ENCODE measurements at places on chromosomes 7 and 10. TPM values are rescaled to one million over a fixed set of nuclear protein-coding genes. Genes with fewer than 3 reads are reported as not detected.

- no peak for DNase-seq
Observed at GRCh38 chr7:70660819-70661191, 471.1 kb upstream of the GALNT17 start.

GSAP gene
- 75.2 TPM for total RNA-seq

COX19 gene
- 9.1 TPM for total RNA-seq

DNA sequence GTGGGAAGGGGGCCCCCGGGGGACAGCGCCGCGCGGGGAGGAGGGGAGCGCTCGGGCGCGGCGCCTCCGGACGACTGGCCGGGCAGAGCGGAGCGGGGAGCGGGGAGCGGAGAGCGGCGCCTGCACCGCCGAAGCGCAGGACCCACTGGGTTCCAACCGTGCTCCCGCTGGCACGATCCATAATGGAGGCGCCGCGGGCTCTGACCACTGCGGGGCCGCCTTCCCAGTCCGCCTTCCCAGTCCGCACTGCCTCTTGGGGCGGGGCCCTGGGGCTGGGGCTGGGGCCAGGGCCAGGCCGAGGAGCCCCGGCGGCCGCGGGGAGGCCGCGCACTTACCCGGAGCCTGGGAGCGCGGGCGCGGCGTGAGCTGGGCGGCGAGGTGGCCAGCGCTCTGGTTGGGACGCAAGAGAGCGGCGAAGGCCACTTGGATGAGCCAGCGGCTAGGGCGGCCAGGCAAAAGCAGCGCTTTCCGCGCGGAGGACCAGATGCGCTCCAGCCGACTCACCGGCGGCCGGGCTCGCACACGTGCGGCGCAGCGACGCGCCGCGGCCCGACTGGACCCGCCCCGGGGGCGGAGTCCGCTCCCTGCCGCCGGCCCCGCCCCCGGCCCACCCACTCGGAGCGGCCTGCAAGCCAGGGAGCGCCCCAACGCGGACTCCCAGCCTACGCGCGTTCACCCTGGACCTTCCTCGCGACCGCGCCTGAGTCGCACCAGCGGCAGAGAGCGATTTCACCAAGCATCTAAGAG is at the start of gene PUS7:
Gene PUS7, minus strand, starts transcription at position 555 of the 747 bp plus-strand sequence. CDS start 13,759 bp downstream, outside the sequence.
- DNase-seq = peak; percentile 98

DNA sequence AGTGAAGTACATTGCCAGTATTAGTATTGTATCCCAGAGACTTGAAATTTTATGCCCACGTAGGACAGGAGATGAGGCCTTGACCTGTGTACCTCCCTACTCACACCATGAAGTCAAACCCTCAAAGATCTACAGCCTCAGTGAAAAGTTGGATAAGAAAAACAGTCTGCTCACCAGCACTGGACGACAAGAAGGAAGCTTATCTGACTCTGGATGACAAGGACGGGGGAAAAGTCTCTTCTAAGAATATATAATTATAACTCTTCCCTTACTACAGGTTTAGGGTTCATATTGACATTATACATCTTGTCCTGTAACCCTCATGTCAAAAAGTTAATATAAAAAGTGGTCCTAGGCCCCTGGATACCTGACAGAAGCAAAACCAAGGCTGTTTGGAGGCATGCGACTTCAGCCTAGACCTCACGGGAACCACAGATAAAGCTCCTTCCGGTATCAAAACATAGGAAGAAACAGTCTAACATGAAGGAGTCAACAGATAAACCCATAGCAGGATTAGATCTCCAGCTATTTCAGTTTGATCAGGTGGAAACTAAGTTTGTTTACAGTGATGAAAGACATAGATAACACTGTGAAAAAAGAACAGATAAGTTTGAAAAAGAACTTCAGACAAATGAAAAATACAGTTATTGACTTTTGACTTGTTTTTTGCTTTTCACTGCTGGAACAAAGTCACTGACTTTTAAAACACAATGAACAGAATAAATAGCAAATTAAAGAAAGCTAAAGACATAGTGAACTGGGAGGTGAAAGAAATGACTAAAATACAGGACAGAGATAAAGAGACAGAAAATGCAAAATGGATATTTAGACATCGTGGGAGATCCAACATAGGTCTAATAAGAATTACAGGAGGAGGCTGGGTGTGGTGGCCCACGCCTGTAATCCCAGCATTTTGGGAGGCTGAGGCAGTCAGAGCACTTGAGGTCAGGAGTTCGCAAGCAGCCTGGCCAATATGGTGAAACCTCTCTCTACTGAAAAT is 145.9 kb downstream of the PHTF2 start:
- no peak for DNase-seq

- no peak for DNase-seq
Observed at GRCh38 chr7:148461392-148462179, 129.0 kb upstream of the C7orf33 start.

TAS2R41 gene
- 0.54 TPM for total RNA-seq

- DNase-seq = no peak
Observed at GRCh38 chr10:123521076-123521475, 145.1 kb upstream of the GPR26 start.
